D341Med (cell line): ENCODE measurements at places on chromosomes 2 and 18.

- peak; percentile 93 for DNase-seq
These were observed 63.3 kb downstream of the RAB31 start for GRCh38 chr18:9771261-9771976.

DNA sequence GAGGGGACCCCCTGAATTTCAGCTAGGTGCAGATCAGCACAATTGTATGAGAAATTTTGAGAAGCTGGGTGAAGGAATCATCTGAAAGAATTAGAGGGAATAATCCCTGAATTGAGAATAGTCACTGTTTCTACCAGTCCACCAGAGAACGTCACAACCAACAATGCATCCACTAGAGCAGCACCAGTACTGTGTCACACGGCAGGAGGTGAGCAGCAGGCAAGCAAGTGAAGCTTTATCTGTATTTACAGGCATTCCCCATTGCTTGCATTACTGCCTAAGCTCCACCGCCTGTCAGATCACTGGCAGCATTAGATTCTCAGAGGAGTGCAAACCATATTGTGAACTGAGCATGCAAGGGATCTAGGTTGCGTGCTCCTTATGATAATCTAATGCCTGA lies 40.7 kb downstream of the GDF7 start:
- no peak for DNase-seq

- DNase-seq: peak; percentile 7
These were observed 161.8 kb downstream of the DYSF start for GRCh38 chr2:71614976-71615766.

DNA sequence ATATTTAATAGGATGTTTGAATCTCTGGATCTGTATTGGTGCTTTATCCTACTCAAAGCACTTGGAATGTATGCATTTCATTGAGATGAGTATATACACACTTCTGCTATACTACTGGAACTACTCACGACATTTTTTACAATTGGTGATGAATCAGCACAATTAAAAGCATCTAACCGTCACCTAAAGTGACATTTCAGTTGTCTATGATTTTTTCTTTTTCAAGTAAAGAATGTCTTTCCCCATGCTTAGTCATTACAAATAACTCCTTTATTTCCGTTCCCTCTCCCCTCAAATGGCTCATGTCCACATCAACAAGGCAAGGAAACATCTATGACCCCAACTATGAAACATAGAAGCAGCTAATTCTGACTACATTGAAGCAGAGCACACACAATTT lies 77.3 kb downstream of the CLIP4 start:
- no peak for DNase-seq

DNA sequence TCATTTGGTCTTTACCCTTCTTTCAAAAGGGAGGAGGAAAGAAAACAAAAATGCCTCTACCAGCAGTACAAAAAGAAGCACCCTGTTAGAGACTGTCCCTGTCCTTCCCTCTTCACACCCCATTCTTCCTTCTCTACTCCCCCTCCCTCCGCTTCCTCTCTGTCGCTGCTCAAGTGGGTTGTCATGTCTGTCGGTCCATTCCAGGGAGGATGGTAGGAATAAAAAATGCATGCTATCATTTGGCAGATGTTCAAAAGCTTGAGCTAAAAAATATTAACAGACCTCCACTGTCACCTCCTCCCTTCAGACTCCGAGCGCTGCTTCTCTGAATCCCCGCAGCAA lies 482.0 kb downstream of the BCL11A start:
- DNase-seq: no peak

- no peak for DNase-seq
These were observed 203.9 kb downstream of the PHLPP1 start for GRCh38 chr18:62919109-62919838.
